Activated CD4-positive, CD25-positive, alpha-beta regulatory T cell treated with anti-CD3 and anti-CD28 coated beads, Interleukin-2, amount 50 U/mL, for 24 hours (primary cell): ENCODE measurements at places on chromosomes 1 and 21.
A peak's percentile ranks its signal among the peaks of the same experiment; 100 is the strongest.

- no peak for ATAC-seq
Observed at GRCh38 chr1:212551929-212552328, 56.6 kb upstream of the ATF3 start.

DNA sequence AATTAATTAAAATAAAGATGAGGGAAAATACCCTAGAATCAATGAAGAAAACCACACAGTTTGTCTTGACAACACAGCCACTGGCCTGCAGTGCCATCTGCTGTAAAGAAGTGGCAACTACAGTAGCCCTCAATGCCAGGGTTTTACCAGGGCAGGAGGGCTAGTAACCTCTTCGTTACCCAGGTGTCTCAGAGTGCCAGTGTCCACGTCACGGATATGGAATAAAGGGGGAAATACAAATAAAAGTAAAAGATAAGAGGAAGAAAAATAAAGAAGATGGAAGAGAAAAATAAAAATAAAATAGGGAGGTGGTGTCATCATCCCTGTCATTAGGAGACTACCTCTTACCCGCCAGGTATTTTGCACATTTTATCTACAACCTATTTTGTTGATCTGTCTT, 14.2 kb upstream of the SLC44A3 start:
- ATAC-seq = peak; percentile 44

- ATAC-seq = no peak
Observed at GRCh38 chr21:36126621-36127110, 8.2 kb upstream of the CBR3 start.

- no peak for ATAC-seq
Observed at GRCh38 chr1:167663002-167663772, 33.2 kb downstream of the RCSD1 start.

DNA sequence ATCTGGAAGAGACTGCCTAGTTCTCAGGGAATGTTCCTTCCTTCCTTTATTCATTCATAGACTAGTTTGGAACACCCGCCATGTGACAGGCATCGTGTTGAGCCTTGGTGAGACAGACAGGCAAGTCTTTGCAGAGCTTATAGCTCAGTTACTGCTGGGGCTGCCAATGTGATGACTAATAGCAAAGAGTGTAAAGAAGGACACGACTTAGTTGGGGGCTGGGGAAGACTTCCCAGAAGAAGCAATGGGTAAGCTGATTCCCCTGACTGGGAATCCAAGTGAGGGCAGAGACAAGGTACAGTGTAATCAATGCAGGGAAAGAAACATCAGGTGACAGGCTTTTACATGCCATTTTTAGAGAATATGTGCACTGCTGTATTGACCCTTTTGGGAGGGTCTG, 51.2 kb downstream of the TENT5C start:
- no peak for ATAC-seq

DNA sequence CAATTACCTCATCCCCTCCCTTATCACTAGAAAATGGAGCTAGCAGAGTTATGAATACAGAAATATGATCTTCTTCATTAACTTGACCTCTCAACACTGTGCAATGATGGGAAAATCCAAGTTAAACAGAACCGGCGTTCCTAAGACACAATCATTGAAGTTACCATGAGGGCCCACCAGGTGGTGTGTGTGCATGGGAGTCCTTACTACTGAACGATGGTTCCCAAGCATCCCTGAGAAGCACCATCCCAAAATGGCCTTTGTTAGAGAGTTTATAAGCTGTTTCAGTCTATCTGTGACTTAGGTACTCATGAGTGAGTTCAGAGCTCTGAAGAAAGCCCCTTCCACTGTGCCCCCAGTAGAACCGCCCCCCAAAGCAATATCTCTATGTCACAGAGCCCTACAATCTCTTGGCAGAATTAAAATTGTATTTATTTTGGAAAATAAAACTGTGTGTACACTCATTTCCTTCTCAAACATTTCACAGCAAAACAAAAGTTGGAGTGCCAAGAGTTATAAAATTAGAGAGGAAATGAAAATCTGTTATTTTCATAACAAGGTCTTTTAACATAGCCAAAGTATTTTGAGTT, 56.8 kb downstream of the PLD5 start:
- ATAC-seq = no peak

- peak; percentile 88 for ATAC-seq
Observed at GRCh38 chr21:45339421-45340402, 52.0 kb upstream of the POFUT2 start.

- ATAC-seq = no peak
Observed at GRCh38 chr1:245378311-245378722, 223.5 kb downstream of the KIF26B start.

DNA sequence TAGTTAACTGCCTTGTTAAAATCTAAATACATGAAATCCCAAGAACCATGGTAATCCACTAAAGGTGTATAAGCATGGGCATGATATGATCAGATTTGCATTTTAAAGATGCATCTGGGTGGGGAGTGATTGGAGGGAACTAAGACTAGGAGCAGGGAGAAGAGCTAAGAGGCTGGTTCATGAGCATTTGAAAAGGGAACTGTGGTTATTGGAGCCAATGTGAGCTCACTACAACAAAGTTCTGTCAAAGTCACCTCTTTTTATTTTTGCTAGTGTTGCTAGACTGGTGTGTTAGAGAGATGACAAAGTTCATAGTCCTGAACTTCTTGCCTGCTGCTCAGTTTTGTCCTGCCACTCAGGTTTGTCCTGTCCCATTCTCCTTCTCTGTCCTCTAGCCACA, 67.1 kb upstream of the LRRC8D start:
- ATAC-seq = no peak

DNA sequence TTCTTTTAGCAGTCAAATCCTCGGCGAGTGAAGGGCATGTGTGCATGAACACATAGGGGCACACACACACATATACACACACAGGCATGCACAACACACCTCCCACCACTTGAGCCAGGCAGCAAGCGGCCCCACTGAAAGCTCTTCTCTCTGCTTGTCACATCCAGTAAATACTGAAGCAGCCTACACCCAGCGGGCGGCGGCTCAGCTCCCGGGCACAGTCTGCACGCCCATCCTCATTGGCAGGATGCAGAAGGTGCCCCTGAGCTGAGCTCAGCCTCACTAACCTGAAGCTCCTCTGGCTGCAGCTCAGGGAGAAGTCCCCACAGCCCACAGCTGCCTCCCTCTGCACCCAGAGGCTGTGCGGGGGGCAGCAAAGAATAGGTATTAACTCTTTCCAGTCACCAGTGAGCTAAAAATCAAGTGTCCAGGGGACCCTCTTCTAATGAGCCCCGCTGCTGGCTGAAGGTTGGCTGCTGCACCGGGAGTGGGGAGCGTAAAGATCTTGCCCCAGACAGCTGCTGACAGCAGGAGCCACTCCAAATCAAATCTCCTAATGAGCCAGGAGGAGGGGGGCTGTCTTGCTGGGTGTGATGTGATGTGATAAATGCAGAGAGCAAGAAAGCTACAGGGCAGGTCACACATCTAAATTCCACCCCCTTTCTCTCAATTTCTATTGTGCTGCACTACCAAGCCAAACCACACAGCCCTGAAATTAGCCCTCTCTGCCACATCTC, 12.5 kb downstream of the RGS8 start:
- ATAC-seq = no peak

DNA sequence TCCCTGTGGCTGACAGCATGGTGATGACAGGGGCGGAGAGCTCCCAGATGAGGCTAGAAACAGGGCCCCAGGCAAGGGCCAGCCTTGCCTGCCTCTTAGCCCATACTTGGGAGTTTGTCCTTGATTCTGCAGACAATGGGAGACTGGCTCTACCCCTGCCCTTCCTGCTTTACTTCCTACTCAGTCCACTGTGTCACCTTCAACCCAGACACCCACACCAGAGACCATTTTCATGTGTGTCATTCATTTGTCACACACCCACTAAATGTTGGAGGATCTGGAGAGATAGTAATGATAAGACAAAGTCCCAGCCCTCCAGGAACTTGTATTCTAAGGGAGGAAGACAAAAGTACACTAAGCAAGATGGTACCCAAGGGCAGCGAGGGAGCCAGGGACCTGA, 43.7 kb downstream of the SYT6 start:
- ATAC-seq = no peak

- ATAC-seq = no peak
Observed at GRCh38 chr1:75836528-75837100, 39.9 kb downstream of the MSH4 start.

DNA sequence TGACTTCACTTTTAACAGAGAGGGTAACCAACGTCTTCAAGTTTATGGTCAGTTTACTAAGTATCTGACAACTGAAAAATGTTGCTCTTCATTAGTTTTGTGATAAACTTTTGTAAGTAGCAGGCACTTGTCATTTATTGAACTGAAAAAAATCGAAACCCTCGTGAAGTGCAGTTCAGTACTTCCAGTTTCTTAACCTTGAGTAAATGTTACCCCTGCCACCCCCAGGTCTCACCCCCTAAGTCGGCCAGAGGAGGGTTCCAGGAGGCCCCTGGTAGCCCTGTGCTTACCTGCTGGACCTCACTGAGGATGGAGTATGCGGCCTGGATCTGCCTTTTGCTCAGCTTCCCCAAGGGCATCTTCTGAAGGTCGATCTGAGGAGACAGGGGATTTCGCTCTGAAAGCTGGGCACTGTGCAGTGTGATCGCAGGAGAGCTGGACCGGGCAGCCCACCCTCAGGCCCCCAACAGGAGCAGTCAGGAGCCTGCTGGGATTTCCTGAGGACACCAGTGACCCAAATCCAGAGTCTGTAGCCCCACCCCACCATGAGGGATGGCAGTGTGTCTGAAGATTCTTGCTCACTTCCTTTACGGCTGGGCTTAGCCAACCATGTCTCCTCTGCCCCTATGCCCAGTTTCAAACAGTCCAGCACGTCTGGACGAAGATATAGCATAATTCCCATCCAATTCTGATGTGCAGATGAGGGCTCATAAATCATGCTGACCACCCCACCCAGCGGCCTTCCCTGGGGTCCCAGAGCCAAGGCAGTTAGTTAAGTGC, 37.6 kb downstream of the PARP1 start:
- ATAC-seq = no peak

DNA sequence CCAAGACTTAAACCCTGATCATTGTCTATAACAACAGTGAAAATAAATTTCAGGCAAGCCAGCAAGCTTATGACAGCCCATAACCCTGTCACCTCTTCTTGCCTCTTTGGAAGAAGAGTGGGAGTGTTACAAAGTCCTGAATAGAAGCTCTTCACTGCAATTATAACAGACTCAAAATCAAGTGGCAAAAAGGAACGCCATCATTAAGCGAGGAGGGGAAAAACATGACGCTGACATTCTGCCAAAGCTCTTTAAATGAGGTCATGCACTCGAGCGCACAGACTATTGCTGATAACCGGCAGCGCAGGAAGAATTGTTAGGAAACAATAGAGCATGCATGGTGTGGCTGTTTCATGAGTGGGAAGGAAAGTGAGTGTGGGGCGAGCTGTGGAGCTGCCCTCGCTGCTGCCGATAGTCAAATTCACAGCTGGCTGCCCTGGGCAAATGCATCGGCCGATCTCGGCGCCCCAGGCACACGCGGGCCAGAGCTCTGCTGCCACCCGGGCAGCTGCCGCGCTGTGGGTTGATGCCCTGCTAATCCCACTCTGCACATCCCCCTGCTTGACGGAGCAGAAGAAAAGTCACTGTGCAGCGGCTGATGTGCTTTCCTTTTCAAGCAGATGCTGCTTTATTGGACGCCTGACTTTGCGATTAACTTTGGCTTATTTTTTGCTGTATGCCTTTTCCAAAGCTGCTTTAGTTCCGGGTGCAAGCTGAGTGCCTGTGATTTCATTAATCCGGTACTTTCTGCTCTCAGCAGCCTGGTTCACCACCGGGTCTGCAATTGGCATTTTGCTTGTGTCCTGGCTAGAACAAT, 102.4 kb upstream of the ST6GALNAC5 start:
- no peak for ATAC-seq

GRCh38 chr1:76098845-76099244, 24.3 kb downstream of the ST6GALNAC3 start:
- ATAC-seq = no peak

DNA sequence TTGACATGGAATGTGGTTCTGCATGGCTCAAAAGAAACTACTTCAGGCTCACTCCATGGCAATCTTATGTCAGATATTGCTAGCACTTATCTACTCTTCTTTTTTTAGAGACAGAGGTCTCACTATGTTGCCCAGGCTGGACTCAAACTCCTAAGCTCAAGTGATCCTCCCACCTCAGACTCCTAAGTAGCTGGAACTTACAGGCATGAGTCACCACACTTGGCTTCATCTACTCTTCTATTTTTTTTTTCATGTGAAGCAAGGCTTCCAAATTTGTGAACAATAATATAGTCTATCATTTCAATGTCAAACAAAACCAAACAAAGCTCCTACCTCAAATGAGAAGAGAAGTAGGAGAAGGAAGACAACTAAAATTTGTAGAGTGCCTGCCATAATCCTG, 7.5 kb upstream of the PSEN2 start:
- no peak for ATAC-seq

- no peak for ATAC-seq
Observed at GRCh38 chr21:25956993-25957714, 213.4 kb downstream of the APP start.

DNA sequence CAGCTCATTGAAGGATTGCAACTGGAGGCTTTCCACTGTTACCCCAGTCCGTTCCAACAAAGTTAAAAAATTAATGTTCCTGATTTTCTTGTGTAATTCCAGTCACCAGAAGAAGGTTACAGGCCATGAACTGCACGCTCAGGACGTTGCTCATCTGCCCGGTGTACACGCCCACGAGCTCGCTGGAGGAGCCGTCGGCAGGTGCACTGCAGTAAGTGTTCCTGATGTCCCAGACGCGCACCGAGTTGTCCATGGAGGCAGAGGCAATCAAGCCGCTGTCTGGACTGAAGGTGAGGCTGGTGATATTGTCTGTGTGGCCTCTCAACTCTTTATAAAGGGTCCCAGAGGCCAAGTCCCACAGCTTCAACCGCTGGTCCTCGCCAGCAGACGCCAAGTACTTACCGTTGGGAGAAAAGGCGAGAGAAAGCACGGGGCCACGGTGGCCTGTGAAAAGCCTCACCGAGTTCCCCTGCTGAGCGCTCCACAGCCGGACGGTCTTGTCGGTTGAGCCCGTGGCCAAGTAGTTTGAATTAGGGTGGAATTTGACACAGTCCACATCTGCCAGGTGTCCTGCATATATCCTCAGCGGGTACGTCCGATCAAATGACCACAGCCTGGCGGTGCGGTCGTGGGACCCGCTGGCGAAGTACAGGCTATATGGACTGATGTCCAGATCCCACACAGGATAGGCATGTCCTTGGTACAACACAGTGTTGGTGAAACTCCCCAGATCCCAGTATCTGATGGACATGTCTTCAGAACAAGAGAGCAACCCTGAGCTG, 31.5 kb downstream of the TAF5L start:
- ATAC-seq = no peak

DNA sequence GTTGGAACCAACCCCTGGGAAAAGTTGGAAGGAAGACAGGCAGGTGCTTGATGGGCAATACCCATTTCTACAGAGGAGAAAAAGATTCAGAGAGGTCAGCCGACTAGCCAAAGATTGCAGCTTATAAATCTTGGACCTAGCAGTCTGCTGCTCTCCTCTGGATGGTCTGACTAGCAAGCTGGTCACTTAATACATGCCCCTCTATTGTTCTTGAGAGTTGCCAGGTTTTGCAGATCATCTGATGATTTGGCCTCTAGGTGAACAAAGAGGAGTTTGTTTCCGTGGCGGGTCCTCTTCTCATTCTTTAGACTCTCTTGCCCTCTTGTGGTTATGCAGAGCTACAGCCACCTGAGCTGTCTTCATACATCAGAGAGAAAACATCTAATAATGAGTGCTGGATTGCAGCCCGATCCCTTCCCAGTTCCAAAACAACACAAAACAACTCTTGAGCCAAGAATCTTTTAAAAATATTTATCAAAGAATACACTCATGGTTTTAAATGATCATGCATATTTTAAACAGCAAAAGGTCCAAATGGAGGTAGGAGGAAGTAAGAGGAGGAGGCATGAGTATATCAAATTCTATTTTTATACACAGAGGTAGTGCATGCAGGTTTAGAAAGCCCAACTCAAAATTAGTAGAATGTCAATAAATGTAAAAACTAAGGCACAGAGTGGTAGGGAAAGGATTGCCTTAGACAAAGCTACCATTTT, 115.7 kb downstream of the SLC30A10 start:
- no peak for ATAC-seq
